ENCODE measurements at places on chromosomes 1 and 21.

DNA sequence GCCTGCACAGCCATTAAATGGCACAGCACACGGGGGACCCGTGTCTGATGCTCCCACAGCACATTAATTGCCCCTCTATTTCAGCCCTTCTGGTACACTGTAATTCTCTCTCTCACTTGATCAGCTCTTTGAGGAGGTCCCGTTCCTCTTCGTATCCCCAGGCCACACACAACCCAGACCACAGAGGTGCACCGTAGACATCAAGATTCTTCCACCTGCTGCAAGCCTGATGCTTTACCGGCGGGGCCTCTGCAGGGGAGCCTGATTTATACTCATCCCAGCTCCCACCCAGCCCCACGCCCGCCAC, 759 bp downstream of the SMYD3 start:
- DNase-seq: no peak

DNA sequence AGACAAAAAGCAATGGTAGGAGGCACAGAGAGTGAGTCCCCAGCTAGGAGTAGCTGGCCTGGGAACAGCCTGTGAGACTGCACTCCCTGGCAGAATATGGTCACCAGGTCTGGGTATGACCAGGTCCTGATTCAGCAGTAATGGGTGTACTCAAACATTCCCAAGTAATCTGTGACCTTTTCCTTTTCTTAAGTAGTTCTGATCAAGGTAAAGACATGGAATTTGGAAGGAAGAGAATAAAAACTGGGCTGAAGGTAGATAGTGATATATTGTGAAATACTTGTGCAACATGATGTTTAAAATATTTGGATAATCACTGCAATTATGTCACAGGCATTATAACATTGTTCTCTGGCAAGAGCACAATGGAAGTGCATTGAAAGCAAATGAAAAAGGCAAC, 147.2 kb upstream of the DPYD start:
- DNase-seq: no peak

DNA sequence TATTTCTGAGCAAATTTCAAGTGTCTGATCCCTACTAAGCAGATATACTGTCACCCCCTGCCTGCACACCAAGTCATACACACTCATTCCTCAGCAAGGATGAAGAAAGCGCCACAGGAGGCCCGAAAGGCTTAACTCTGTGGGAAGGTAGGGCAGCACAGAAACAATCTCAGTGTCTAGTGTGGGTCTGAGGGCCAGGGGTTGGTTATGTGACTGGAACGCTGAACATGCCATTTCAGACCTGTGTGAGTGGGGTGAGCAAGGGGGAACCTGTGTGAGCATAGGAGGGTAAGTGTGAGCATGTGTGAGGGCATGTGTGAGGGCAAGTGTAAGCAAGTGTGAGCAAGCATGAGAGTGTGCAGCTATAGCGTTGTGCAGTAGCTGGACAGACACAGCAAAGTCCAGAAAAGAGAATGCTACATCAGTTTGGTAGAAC, 6.2 kb downstream of the ITPKB start:
- peak; percentile 5 for DNase-seq

GRCh38 chr1:11578004-11578403, 76.2 kb downstream of the FBXO2 start:
- DNase-seq: no peak

GRCh38 chr1:201536558-201536957, 2.4 kb upstream of the NAV1 start:
- no peak for DNase-seq

DNA sequence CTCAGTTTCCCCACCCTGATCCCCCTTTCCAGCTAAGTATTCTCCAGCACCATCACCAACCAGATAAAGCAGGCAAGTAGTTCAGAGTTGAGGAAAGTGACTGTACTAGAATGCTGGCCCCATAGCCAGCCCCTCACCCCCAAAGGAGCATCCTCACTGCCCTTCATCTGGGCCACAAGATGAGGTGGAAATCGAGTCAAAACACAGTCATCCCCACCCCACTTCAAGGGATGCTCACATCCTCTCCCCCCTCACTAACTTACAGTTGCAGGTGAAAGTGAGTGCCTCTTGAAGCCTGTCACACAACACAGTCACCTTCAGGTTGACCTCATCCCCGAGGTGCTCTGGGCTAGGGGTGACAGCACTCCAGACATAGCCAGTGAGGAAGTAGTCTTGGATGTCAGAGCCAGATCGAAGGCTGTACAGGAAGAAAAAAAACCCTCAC, 30.4 kb downstream of the PIK3C2B start:
- no peak for DNase-seq

DNA sequence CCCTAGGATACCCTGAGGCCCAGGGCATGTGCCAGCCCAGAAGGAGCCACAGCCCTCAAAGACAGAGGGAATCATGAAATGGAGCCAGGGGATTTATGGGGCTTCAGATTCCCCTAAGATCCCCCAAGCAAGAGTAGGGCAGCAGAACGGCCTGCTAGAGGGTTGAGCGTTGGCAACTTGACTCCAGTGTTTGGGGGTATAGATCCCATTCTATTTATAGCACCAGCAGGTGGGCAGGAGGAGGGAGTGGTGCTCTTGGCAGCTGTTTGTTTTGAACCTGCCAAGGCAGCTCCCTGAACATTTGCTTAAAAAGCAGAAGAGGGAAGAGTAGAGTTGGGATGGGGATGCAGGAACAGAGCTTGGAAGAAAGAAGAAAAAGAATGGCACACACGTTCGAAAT, 33.7 kb downstream of the GLUL start:
- no peak for DNase-seq

- DNase-seq: no peak
Measured at GRCh38 chr1:9317591-9318417, 25.1 kb downstream of the SPSB1 start.

DNA sequence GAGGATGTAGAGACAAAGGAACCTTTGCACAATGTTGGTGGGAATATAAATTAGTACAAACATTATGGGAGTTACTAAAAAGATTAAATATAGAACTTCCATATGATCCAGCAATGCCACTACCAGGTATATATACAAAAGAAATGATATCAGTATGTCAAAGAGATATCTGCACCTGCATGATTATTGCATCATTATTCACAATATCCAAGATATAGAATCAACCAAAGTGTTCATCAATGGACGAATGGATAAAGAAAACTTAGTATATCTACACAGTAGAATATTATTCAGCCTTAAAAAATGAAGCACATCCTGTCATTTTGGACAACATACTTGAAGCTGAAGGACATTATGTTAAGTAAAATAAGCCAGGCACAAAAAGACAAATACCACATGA, 61.8 kb upstream of the USH2A start:
- DNase-seq: no peak

DNA sequence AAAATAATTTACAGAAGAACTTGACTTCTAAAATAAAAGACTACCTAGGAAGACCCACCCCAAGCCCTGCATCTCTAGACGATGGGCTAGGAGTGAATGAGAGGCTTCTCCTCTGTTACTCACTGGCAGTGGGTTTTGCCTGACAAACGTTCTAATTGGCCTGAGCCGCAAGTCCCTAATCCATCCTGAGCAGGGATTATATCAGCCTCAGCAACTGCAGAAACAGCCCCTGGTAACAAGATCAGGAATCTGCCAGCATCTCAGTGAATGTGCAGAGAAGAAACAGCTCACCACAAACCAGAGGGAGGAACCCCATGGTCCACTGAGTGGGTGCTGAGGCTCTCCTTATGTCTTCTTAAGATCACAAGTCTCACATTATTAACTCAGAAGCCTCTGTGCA, 240.6 kb downstream of the BRINP2 start:
- DNase-seq: no peak
